ENCODE measurements at places on chromosomes 13 and 19. TPM values are rescaled to one million over a fixed set of nuclear protein-coding genes. Genes with fewer than 3 reads are reported as not detected.

DNA sequence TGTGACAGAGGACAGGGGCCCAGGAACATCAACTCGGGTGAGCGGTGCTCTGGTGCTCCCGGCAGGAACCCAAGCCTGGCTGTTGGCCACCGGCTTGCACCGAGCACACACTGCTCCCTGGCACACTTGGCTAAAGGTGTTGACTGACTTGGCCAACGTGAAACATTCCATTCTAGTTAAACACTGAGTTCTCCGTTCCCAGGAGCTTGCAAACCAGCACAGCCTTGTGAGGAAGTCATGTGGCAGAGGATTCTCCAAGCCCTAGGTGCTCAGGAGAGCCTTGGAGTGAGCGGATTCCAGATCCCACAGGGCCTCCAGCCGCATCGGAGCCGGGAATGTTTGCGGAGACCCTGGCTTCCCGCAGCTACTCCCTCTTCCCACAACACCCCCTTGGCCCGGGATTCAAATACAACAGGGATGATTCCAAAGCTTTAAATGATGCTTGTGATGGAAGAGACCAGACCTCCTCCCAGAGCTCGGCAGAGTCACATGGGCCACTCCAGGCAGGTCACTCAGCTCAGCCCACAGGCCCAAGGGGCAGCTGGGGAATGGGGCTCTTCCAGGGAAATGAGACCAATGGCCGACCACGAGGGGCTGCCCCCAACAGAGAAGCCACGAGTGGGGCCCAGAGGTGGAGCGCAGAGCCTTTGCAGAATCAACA, 2.9 kb downstream of the C13orf46 start:
- no peak for DNase-seq

DNA sequence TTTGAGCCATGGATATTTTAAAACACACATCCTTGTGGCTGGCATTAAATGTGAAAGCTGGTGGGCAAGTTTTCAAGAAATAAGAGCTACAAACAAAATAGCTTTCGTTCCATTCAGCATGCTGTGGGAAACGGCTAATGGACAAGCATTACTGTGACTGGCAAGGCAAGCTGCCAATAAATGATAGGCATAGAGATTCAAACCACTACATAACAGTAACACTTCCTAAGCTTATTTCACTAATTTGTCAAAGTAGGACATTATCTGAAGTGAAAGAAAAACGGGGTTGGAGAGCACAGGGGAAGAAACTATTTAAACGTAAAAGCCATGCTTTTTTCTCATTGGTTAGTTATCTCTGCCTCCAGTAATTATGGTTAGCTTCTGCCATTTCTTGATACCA, 26.0 kb downstream of the OBI1 start:
- no peak for DNase-seq

DNA sequence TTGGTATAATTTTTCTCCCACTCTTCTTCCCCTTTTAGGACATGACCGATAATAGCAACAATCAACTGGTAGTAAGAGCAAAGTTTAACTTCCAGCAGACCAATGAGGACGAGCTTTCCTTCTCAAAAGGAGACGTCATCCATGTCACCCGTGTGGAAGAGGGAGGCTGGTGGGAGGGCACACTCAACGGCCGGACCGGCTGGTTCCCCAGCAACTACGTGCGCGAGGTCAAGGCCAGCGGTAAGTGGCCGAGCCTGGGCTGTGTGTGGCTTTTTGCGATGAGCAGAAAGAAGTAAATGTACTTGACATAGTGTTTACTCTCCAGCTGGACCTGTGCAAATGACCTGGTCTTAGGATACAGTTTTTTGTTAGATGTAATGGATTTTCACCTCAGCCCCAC, 102.5 kb downstream of the ARHGEF7 start:
- no peak for DNase-seq

DNA sequence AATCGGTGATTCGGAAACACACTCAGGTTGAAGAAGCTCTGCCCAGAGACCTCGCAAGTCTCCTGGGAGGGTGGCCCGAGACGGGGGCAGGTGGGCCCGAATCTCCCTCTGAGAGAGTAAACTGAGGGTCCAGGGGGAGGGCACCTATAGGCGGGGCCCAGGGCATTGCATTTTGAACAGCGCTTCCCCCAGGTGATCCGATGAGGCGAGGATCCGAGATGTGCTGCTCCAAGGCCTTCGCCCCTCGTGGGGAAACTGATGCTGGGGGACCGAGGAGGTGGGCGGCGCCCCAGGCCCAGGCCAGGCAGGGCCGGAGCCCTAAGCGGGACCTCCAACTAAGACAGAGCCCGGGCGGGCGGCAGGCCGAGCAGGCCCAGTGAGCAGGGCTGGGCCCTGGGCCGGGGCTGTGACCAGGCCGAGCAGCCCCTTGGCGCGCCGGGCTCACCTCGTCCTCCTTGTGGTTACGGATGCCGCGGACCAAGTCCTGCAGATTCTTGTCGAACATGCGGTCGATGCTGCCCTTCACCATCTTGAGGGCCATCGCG, 500 bp downstream of the AP3D1 start:
- DNase-seq: no peak

Gene IQCN
- 4.8 TPM for total RNA-seq

Data from HCT116 (cell line).